ENCODE measurements at places on chromosomes 3 and 15. TPM values are rescaled to one million over a fixed set of nuclear protein-coding genes. Genes with fewer than 3 reads are reported as not detected.

The ARPP21 gene
- total RNA-seq: not detected

The CHST13 gene
- total RNA-seq: not detected

The IL1RAP gene
- total RNA-seq: 44.0 TPM

The MRPS25 gene
- 34.5 TPM for total RNA-seq

The RPL29 gene
- 2,708 TPM for total RNA-seq

The FSIP1 gene
- total RNA-seq: 0.21 TPM

The HMG20A gene
- total RNA-seq: 22.6 TPM

The GOLGA6L10 gene
- total RNA-seq: 0.60 TPM

The GOLGA8R gene
- total RNA-seq: not detected

The SEMA3G gene
- 44.0 TPM for total RNA-seq

The TLR9 gene
- not detected for total RNA-seq

The TERC gene
- 33.2 TPM for total RNA-seq

The XIRP1 gene
- total RNA-seq: not detected

The GATA2 gene
- 4.5 TPM for total RNA-seq

The ZNF860 gene
- total RNA-seq: 2.0 TPM

The GOLGA8M gene
- not detected for total RNA-seq

The AHSG gene
- total RNA-seq: not detected

The GOLGA6A gene
- total RNA-seq: 3.9 TPM

The ADAMTS17 gene
- 4.2 TPM for total RNA-seq

The SPSB4 gene
- total RNA-seq: 0.51 TPM

The GLDN gene
- total RNA-seq: 4.6 TPM

The RASL12 gene
- total RNA-seq: 7.2 TPM

The SGO1 gene
- total RNA-seq: 1.6 TPM

The GRAMD2A gene
- total RNA-seq: 12.1 TPM

The SERPINI2 gene
- total RNA-seq: not detected

The ITPKA gene
- total RNA-seq: not detected

The CLSTN2 gene
- 14.1 TPM for total RNA-seq

The ETV5 gene
- total RNA-seq: 19.5 TPM

The ZCWPW2 gene
- 0.40 TPM for total RNA-seq

All from suprapubic skin (tissue), 4 donors.